Activated CD4-positive, CD25-positive, alpha-beta regulatory T cell treated with anti-CD3 and anti-CD28 coated beads, Interleukin-2, amount 50 U/mL, for 16 hours (primary cell): ENCODE measurements at places on chromosomes 12 and 14.

GRCh38 chr12:26473291-26473690 is 277.9 kb downstream of the SSPN start:
- no peak for DNase-seq

- DNase-seq: no peak
Measured at GRCh38 chr12:72264548-72265175, 7.5 kb upstream of the TRHDE start.

GRCh38 chr14:72771561-72771960 is 122.3 kb downstream of the DPF3 start:
- DNase-seq: no peak

- DNase-seq: no peak
Measured at GRCh38 chr12:55935738-55936151, 4.8 kb downstream of the DGKA start.

DNA sequence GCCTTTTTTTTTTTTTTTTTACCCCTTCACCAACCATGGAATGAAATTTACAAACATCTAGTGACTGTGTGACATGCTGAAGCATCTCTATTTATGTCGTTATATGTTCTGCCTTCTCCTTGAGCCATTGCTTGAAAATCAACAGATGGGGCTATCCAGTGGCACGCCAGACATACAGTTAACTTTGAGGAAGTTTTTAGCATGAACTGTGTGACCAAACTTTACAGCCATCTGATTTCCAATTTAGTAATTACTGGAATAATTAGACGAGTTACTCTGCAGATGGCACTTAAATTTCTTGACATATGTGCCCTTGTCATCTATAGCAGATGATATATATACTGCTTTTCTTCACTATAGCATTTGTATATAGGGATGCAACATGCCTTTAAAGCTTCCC is 192.1 kb downstream of the SNAPC1 start:
- DNase-seq: no peak

DNA sequence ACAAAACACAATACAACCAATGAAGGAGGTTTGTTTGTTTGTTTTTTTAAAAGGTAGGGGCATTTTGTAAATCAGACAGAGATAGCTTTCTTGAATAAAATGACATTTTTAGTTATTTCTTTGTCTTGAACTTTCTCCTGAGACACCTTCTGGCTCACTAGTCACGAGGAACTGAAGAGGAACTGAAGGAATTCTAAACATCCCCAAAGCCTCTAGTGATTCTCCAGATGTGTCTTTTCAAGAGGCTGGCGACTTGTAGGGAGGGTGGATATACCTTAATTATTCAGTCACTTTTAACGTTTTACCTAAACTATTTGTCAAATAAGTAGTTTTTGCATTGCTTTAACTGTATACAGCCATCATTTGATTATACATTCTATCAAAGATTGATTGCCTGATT is 211.2 kb upstream of the LRIG3 start:
- no peak for DNase-seq

DNA sequence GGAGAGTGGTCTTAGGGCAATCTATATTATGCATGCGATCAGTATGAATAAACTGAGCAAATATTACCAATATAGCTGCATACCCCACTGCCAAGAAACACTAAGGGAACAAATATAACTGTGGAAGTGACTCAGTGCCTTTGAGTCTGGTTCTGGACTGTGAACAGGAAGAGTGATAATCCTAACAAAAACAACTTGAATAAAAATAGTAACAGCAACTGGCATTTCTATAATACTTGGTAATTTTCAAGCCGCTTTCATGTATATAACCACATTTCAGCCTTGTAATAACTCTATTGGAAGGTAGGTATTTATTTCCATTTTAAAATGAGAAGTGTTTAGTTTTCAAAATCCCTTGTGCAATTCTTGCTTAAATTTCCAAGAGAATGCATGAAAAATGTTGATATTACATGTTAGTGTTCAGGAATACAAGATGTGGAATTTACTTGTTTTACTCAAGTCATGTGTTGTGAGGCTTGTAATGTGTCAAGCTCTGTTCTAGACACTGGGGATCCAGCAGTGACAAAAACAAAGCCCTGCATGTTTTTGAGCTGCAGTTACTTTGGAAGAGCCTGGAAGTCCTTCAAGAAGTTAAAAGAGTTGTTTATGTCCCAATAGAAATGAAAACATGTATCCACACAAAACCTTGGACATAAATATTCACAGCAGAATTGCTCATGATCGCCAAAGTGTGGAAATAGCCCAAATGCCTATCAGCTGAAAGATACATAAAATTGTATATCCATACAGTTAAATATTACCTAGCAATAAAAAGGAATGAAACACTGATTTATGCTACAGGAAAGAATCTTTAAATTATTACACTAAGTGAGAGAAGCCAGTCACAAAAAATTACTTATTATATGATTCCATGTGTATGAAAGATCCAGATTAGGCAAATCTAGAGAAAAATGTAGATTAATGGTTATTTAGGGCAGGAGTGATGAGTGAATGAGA is 338.1 kb upstream of the TMEM132C start:
- DNase-seq: no peak

- DNase-seq: no peak
Measured at GRCh38 chr14:74029136-74029535, 10.0 kb downstream of the BBOF1 start.

GRCh38 chr12:3820122-3820521 is 53.1 kb downstream of the PARP11 start:
- DNase-seq: no peak

- no peak for DNase-seq
Measured at GRCh38 chr12:107127482-107128430, 34.4 kb upstream of the CRY1 start.
